ENCODE measurements at places on chromosomes 7 and 10.

- no peak for DNase-seq
These were observed 102.7 kb downstream of the GPR37 start for GRCh38 chr7:124662937-124663336.

DNA sequence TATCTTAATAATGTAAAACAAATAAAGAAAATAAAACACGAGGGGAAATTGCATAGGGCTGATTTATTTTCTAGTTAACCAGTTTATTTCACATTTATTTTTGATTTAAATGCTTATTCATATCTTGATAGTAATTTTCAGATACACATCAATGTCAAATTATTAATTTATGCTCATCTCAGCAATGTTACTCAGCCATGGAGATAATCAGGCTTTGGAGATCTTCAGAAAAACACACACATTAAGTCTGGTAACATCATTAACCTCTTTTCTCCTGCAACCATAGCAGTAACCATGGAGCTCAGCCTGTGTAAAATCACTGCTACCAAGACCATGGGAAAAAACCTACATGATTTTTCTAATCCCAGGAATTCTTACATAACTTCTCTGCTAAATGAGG, 31.9 kb upstream of the TBX20 start:
- DNase-seq, result no peak

- DNase-seq, result no peak
These were observed 758.0 kb upstream of the LRRTM3 start for GRCh38 chr10:66167816-66168215.

- DNase-seq, result no peak
These were observed 62.0 kb downstream of the BBS9 start for GRCh38 chr7:33191340-33191739.

DNA sequence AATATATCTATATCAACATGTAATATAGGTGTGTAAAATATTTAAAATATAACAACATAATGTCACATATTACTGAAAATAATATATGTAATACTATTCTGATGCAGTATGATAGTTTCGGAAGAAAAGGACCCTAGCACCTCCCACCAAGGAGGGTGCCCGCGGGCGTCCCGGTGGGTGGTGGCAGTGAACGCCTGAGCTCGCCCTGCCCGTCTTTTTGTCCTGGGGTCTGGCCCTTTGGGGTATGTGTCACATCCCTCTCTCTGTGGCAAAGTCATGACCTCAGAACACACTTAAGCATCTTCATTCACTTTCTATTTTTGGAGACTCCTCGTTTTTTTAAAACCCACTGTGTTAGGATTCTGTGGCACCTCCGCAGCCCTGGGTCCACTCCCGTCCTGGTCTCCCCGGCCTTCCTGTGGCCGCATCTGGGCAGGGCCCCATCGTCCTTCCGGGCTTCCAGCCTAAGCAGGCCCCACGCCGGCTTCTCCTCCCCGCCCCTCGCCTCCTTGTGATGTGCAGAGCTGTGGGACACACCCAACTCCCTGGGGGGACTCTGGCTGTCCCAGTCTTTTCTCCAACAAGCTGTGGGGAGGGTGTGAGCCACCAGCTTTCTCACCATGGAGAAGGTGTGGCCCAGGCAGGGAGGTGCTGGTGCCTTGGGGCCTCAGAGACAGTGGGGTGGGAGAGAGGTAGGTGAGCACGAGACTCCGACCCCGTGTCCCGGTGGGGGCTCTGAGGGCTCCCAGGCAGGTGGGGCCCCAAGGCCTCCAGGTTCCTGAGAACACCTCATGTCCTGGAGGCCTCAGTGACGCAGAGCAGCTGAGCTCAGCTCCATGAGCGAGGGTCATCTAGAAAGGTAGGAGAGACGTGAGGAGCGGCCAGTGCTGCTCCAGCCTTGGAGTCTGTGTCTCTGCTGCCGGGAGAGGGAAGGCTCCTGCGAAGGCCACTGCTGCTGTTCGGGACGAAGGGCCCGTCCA, 16.5 kb downstream of the PWWP2B start:
- no peak for DNase-seq
